ENCODE measurements at places on chromosomes 11 and 22.

GRCh38 chr11:17381156-17381555 is 7.3 kb downstream of the KCNJ11 start:
- peak; percentile 21 for DNase-seq

DNA sequence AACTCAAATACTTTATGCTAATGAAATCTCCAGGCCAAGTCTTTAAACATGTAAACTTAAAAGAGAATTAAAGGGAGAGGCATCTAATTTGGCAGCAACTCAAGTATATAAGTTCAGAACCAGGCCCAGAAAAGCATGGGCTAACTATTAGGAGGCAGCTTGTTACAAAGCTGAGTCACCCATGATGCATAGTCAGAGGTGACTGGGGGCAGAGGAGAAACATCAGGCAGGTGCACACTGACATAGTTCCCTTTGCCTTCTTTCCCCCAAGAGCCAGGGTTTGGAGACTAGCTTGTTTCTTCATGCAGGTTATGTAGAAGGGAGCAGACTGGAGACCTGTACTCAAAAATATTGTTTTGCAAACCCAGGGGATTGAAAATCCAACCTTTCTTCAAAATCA is 619.0 kb downstream of the SOX6 start:
- DNase-seq: no peak

DNA sequence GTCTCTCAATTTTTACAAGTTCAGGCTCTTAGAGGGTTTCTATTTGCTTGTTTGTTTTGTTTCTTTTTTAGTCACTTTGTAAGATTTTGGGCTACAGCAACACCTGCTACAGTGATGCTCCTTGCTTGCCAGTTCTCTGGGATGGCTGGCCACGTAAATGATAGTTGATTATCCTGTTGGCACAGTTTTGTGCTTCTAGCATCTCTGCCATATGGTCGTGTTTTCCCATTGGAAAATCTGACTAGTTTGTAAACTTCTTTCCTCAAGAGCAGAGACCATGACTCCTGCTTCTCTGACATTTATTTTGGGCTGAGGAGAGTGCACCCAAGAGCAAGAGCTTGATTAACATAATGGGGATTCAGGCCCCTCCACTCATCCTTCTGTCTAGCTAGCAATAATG is 1621.6 kb upstream of the RAG2 start:
- no peak for DNase-seq

DNA sequence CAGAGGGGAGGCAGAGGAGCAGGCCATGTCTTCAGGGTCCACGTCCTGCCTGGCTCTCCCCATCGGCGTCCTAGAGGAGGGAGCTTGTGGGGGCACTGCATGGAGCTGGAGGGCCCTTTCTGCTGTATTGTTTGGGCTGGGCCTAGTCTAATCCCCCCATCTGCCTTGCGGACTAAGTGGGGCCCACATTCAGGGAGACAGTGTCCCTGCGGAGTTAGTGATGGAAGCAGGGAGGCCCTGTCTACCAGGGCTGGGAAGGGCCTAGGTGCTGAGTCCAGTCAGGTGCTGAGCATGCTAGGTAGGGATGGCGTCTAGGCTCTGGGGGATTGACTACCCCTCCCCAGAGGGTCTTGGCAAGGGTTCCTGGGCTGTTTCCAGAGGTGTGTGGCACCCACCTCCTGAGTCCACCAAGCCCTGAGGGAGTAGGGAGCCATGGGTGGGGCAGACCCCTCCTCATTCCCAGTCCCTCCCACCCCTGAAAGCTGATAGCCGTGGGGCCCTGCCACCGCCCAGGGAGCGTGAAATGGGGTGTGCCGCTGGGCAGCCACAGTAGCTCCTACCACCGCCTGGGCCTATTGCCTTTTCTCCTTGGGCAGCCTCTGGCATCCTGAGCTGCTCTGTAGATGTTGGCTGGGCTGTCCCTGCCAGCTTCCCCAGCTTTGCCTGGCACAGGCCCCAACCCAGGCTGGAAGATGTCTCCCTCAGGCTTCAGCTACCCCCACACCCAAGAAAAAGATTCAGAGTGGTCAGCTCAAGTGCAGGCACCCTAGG is 1.9 kb upstream of the POLD4 start:
- no peak for DNase-seq

DNA sequence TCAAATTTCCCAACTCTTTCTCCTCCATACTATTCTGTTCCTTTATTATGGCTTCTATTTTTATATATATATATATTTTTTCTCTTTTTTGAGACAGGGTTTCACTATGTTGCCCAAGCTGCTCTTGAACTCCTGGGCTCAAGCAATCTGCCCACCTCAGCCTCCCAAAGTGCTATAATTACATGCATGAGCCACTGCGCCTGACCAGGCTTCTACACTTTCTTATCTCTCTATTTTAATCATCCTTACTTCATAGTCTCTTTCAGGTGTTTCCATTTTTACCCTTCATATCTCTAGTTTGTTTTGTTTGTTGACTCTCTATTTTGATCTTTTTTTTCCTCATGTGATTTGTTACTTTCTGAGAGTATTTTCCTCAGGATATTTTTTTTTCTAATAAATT is 19.8 kb downstream of the GVQW3 start:
- DNase-seq: no peak

GRCh38 chr11:97430877-97431276 is 1041.1 kb downstream of the JRKL start:
- no peak for DNase-seq

GRCh38 chr11:26964339-26964738 is 29.6 kb upstream of the FIBIN start:
- no peak for DNase-seq

- no peak for DNase-seq
These were observed 11.3 kb upstream of the SMIM38 start for GRCh38 chr11:69144316-69145049.

Data from astrocyte (in vitro differentiated cells and primary cell).